ENCODE measurements at places on chromosomes 11 and 22. TPM values are rescaled to one million over a fixed set of nuclear protein-coding genes. Genes with fewer than 3 reads are reported as not detected.
A peak's percentile ranks its signal among the peaks of the same experiment; 100 is the strongest.

The KDM4E gene
- not detected for total RNA-seq

The PLEKHA7 gene
- total RNA-seq: 31.8 TPM

The ZNF215 gene
- total RNA-seq: 3.9 TPM

The FGF4 gene
- not detected for total RNA-seq

The CSNK1E gene
- total RNA-seq: 118 TPM

The CASP5 gene
- total RNA-seq: 1.6 TPM

The MPZL3 gene
- total RNA-seq: 22.6 TPM

DNA sequence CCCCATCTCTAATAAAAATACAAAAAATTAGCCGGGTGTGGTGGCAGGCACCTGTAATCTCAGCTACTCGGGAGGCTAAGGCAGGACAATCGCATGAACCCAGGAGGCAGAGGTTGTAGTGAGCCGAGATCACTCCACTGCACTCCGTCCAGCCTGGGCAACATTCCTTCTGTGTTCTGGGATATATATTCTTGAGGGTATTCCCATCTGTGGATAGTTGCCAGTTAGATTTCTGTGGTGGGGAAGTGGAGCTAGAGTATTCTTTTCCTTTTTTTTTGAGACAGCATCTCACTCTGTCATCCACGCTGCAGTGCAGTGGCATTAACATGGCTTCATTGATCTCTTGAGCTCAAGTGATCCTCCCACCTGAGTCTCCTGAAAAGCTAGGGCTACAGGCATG, 9.1 kb upstream of the ZNF74 start:
- H3K27me3 ChIP-seq: no peaks in the 10 kb centered on the region
- H3K4me1 ChIP-seq: no peaks in the 10 kb centered on the region
- no peak for DNase-seq

DNA sequence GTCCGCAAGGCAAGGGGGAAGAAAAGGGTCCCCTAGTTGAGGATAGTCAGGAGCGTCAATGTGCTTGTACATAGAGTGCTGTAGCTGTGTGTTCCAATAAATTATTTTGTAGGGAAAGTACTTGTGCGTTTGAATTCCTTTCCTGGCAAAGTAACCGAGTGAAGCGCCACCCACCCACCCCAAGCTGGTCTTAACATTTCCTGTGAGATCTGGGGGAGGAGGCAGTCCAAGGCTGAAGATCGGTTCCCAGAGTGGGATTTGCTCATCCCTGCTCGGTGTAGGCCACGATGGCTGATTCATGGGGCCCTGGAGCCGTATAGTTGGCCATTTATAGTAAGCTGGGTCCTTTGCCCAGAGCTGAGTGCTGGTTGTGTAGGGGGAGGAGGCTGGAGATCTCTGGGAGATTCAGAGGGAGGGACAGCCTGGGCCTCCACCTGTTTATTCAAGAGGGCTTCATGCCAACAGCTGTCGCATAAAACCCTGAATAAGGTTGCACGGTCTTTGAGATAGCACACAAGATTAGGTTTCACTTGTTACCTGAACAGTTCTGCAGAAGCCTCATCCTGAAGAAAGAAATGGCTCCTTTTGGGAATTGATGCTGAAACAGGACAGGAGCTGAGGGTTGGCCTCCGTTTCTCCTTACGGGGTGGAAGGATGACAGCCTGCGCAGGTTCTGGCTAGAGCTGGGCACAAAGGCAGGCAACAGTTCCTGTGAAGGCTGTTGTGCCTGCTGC, 2.4 kb downstream of the ATF4 start:
- peaks cover 35% of the 10 kb centered on the region for H3K36me3 ChIP-seq

DNA sequence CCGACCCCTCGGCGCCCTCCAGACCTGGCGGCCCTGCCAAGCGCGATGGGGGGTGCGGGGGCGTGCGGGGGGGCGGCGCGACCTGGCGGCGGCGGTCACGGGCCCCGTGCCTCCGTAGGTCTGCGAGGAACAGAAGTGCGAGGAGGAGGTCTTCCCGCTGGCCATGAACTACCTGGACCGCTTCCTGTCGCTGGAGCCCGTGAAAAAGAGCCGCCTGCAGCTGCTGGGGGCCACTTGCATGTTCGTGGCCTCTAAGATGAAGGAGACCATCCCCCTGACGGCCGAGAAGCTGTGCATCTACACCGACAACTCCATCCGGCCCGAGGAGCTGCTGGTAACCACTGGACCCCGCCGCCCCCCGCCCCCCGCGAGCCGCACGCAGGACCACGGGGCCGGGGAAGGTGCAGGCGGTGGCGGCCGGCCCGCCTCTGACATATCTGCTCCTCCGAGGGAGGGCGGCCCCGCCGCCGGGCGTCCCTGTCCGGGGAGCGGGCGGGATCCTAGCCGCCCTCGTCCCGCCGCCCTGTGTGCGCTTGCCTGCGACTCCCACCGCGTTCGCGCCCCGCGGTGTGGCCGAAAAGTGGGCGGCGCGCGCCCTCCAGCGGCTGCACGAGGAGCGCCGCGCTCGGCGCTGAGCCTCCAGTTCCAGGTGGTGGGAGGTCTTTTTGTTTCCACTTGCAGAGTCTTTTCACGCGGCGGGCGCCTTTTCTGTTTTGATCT, 2.1 kb downstream of the CCND1 start:
- peaks cover 17% of the 10 kb centered on the region for H3K36me3 ChIP-seq
- DNase-seq: peak; percentile 88
- H3K27ac ChIP-seq: peak overlapping the region; percentile 97
- no peaks in the 10 kb centered on the region for H3K4me1 ChIP-seq
- H3K27me3 ChIP-seq: peaks cover 4% of the 10 kb centered on the region

GRCh38 chr11:2885678-2886081, at the start of gene CDKN1C:
CDKN1C (minus strand) TSS chr11:2885775; CDS start chr11:2885456, 319 bp downstream.
- peak; percentile 96 for DNase-seq
- H3K4me3 ChIP-seq: peak within 1 kb of the TSS; percentile 65
- peak within 1 kb of the TSS; percentile 81 for H3K27ac ChIP-seq
- H3K27me3 ChIP-seq: no peaks in the 10 kb centered on the region

GRCh38 chr11:23236826-23237555, 376.7 kb upstream of the CCDC179 start:
- no peak overlapping the region for H3K27ac ChIP-seq
- no peaks in the 10 kb centered on the region for H3K36me3 ChIP-seq
- H3K4me1 ChIP-seq: no peaks in the 10 kb centered on the region
- peak; percentile 55 for DNase-seq
- no peaks in the 10 kb centered on the region for H3K27me3 ChIP-seq

DNA sequence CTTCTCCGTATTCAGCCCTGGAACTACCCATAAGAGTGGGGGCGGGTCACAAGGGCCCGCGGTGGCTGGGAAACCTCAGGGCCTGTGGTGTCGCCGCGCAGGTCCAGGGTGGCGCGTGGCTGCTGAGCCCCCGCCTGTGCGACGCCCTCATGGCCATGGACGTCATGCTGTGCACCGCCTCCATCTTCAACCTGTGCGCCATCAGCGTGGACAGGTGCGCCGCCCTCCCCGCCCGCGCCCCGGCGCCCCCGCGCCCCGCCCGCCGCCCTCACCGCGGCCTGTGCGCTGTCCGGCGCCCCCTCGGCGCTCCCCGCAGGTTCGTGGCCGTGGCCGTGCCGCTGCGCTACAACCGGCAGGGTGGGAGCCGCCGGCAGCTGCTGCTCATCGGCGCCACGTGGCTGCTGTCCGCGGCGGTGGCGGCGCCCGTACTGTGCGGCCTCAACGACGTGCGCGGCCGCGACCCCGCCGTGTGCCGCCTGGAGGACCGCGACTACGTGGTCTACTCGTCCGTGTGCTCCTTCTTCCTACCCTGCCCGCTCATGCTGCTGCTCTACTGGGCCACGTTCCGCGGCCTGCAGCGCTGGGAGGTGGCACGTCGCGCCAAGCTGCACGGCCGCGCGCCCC, 2.4 kb downstream of the DRD4 start:
- no peak overlapping the region for H3K27ac ChIP-seq
- peak; percentile 66 for DNase-seq
- peaks cover 44% of the 10 kb centered on the region for H3K27me3 ChIP-seq
- H3K36me3 ChIP-seq: peaks cover 20% of the 10 kb centered on the region
- peaks cover 10% of the 10 kb centered on the region for H3K4me1 ChIP-seq
- no peak overlapping the region for H3K4me3 ChIP-seq

DNA sequence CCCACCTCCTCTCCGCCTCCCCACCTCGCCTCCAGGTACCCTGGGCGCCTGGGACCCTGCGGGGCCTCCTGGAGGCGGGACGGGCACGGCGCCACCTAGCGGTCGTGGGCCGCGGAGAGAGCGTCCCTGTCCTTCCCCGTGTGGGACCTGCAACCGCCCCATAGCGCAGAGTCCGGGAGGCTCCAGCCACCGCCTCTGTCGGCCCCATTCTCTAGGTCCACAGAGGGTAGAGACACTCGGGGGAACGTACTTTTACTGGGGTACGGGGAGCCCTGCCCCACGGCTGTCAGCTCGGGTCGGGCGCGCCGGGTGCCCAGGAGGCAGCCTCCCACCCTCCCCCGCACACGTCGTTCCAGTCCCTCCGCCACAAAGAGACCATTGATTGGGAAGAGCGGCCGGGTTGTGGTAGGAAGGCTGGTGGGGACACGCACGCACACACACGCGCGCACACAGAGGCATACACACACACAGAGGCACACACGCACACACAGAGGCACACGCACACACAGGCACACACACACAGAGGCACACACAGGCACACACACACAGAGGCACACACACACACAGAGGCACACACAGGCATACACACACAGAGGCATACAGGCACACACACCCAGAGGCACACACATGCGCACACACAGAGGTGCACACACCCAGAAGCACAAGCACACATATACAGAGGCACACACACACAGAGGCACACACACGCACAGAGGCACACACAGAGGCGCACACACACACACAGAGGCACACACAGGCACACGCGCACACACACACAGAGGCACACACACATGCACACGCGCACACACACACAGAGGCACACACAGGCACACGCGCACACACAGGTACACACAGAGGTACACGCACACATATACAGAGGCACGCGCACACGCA, 12.6 kb upstream of the NECTIN1 start:
- no peaks in the 10 kb centered on the region for H3K36me3 ChIP-seq
- no peaks in the 10 kb centered on the region for H3K27me3 ChIP-seq

DNA sequence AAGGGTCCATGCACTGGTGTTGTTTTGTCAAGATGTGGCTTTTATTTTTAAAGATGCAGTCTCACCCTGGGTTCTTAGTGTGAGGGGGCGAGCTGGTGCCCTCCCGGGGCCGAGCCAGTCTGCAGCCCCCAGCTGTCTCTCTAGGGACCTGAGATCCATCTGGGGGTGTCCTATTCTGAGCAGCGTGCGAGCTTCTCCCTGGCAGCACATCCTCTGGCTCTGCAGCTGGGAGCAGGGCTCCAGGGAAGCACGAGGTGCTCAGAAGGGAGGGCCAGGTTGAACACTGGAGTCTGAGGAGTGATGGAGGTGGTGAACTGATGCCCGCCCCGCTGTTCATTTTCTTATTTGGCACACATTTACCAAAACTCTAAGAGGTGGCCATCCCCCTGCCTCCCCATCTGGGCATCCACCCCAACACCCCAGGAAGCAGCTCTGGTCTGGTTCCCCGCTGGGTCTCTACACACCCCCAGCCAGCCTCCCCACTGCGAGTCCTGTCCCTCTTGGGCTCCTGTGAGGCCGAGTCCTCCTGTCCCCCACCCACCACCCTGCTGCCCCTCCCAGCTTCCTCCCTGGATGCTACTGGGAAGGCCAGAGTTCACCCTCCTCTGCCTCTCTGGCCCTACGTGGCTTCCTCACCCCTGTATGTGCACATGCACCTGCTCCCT, 956.4 kb downstream of the BRD1 start:
- H3K4me3 ChIP-seq: no peak overlapping the region
- H3K27ac ChIP-seq: no peak overlapping the region
- DNase-seq: no peak

DNA sequence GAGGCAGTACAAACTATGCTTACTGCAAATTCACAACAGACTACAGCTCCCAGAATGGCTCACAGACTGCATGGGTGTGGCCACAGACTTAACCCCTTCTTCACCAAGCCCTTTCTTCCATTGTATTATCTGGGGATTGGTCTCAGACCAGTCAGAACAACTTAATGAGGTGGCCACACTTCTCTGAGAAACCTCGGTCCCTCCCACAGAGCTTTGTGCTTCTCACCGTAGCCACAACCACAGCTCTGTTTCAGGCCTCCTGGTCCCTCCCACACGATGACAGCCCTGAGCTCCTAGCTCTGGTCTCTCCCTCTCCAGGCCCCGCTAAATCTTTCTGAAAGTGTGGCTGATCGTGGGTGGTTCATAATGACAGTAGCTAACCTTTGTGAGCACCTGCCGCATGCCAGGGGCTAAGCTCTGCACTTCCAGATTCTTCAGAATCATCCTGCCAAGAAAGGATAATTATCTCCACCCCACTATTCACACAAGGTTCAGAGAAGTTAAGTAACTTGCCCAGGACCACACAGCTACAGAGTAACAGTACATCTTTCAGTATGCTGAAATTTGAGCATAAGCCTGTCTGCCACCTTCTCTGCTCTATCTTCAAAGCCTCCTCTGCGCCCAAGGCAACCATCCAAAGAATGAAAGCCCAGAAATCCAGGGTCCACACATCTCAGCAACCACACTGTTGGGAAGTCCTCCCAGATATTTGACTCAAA, 5.4 kb downstream of the PDE2A start:
- no peaks in the 10 kb centered on the region for H3K4me1 ChIP-seq
- H3K27me3 ChIP-seq: peaks cover 28% of the 10 kb centered on the region
- no peaks in the 10 kb centered on the region for H3K36me3 ChIP-seq
- DNase-seq: no peak
- H3K27ac ChIP-seq: no peak overlapping the region

DNA sequence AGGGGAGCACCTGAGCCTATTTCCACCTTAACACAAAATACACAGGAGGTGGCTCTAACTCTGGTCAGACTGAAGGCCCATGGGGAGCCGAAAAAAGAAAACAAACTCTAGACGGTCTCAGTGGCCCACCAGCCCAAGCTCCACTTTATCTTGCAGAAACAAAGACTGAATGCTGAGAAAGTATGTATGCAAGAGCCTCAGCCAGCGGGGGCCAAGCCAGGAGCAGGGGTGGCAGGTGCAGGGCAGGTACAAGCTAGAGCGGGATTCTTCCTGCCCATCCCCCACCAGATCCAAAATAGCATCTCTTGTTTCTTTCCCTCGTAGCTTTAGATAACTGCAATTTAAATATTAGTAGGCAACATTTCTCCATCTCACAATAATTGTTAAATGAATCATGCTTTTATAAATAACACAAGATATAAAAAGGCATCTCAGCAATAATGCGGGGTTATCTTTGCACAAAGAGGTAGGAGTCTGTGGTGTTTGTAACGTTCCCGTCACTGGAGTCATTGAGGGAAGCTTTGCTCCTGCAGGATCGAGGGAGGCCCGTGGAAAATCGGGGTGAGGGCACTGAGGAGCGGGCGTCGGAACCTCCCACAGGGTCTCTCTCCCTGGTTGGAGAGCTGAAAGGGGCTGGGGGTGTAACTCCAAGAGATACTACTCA, 418.0 kb downstream of the SHANK2 start:
- no peaks in the 10 kb centered on the region for H3K27me3 ChIP-seq
- DNase-seq: no peak
- no peaks in the 10 kb centered on the region for H3K4me1 ChIP-seq
- H3K4me3 ChIP-seq: no peak overlapping the region
- H3K27ac ChIP-seq: no peak overlapping the region
